ENCODE measurements at places on chromosomes 2 and 18. TPM values are rescaled to one million over a fixed set of nuclear protein-coding genes. Genes with fewer than 3 reads are reported as not detected.

Gene MAP3K20
- 9.1 TPM for total RNA-seq

Gene COLEC12
- 13.8 TPM for total RNA-seq

Gene M1AP
- total RNA-seq: not detected

Gene EVA1A
- 0.98 TPM for total RNA-seq

Gene GPR35
- total RNA-seq: 0.98 TPM

Gene KCNJ13
- 1.2 TPM for total RNA-seq

Gene TSPYL6
- under 0.01 TPM for total RNA-seq

Gene WIPF1
- 3.4 TPM for total RNA-seq

Gene CREG2
- 8.1 TPM for total RNA-seq

Gene SLC9A4
- 0.25 TPM for total RNA-seq

Gene ABCG5
- total RNA-seq: not detected

Gene FLACC1
- total RNA-seq: 3.0 TPM

Gene APCDD1
- 9.8 TPM for total RNA-seq

Gene CFAP210
- total RNA-seq: 0.74 TPM

Gene LRRC30
- not detected for total RNA-seq

Gene CIB4
- not detected for total RNA-seq

Gene LAMA3
- total RNA-seq: 2.5 TPM

Gene ANKRD44
- 74.3 TPM for total RNA-seq

Gene OR6B2
- not detected for total RNA-seq

Gene LIMS4
- 0.25 TPM for total RNA-seq

Gene IL1F10
- not detected for total RNA-seq

Gene VRK2
- total RNA-seq: 4.2 TPM

Gene C2orf81
- 1.2 TPM for total RNA-seq

Gene ARHGEF4
- 45.7 TPM for total RNA-seq

Gene RIT2
- 16.0 TPM for total RNA-seq
